ENCODE measurements at places on chromosomes 2 and 18. TPM values are rescaled to one million over a fixed set of nuclear protein-coding genes. Genes with fewer than 3 reads are reported as not detected.

- no peak for DNase-seq
These were observed 51.2 kb downstream of the SFXN5 start for GRCh38 chr2:73020306-73020656.

Gene ESCO1
- 22.0 TPM for total RNA-seq

DNA sequence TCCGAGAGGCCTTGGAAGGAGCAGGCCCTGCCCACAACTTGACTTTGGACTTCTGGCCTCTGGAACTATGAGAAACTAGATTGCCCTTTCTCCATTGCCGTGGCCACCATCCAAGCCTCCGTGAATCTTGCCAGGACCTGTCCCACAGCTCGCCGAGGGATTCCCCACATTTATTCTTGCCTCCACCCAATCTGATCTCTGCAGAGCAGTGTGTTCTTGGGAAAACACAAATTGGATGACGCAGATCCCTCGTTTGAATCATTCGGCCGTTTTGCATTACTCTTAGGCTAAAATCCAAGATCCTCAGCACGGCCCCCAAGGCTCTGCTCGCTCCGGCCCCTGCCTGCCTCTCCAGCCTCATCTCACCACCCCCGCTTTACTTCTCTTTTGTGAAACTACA is 364.2 kb downstream of the ZNF516 start:
- DNase-seq = no peak

Gene MITD1
- 27.0 TPM for total RNA-seq

Gene PSMA8
- not detected for total RNA-seq
